ENCODE measurements at places on chromosomes 12 and 14.

DNA sequence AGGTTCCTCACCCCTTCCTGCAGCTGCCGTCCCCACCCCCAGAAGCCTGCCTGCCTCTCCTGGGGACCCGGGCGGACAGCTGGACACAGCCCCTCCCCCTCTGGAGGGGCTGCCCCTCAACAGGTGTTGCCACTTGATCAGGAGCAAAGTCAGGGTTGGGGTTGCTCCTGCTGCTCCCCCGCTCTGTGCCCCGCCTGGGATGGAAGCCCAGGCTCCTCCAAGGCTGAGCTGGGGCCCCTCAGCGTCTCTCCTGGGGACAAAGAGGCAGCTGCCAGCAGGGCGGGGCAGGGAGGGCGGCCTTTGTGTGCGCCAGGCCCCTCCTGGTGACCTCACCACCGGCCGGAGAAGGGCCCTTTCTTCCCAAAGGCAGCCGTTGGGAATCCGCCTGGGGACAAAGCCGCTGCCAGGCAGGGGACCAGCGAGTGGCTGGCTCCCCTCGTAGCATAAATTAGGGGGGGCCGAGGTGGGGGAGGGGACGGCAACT, 13.7 kb downstream of the TRMT61A start:
- DNase-seq: no peak

GRCh38 chr12:72135021-72135301, 137.2 kb upstream of the TRHDE start:
- DNase-seq: no peak

- DNase-seq: no peak
Observed at GRCh38 chr12:30515351-30515750, 180.3 kb downstream of the IPO8 start.

DNA sequence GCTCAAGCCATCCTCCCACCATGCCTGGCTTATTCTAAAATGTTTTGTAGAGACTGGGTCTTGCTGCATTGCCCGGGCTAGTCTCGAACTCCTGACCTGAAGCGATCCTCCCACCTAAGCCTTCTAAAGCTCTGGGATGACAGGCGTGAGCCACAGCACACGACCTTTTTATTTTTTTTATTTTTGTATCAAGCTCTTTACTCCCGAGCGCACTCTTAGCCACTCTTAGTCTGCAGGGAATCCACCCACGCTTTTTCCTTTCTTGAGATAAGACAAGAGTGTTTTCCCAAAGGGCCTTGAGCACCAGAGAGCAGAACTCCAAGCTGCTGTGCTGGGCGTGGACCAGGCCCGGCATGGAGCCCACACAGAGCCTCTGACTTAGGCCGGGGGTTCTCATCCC, 23.4 kb downstream of the MAP1LC3B2 start:
- no peak for DNase-seq

DNA sequence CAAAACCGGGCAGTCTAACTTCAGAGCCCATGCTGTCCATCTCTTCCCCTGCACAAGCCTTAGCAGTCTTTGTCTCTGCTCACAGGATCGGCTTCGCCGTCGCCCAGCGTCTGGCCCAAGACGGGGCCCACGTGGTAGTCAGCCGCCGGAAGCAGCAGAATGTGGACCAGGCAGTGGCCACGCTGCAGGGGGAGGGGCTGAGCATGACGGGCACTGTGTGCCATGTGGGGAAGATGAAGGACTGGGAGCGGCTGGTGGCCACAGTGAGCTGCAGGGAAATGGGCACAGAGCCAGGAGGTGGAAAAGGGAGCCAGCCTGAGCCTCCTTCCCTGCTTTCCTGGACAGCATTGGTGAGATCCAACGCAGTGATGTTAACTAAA, 14.2 kb upstream of the CARMIL3 start:
- DNase-seq: no peak

- peak; percentile 71 for DNase-seq
Observed at GRCh38 chr12:88665071-88665470, 84.8 kb upstream of the KITLG start.

GRCh38 chr12:132740313-132740646, 21.4 kb downstream of the ANKLE2 start:
- DNase-seq: no peak

- DNase-seq: no peak
Observed at GRCh38 chr12:109369831-109370230, 22.1 kb downstream of the MYO1H start.

- DNase-seq: no peak
Observed at GRCh38 chr12:131231032-131231980, 277.6 kb downstream of the ADGRD1 start.

DNA sequence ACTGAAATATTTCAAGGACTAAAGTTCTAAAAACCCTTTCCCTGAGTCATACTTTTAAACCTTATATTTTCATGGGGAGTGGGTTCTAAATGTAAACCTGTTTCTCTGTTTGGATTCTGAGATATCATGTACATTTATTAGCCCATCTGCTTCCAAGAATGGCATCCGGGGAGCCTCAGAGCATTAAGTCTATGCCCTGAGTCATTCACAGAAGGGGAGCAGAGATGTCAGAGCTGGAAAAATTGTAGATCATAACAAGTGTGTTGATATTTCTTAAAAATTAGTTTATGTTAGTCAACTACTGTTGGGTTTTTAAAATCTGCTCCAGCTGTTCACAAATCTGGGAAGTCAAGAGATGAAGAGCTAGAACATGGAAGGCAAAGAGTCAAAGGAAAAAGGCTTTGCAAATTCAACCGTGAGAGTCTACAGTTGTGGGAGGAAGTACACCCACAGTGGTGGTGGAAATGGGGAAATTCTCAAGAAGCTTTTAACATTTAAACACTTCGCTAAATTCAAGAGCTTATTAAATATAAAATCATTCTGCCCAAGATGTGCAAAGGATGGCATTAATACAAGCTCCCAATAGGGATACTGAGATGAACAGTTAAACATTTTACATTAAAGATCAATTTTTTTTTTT, 70.5 kb upstream of the FLRT2 start:
- no peak for DNase-seq

- peak; percentile 39 for DNase-seq
Observed at GRCh38 chr12:121005346-121005815, 10.9 kb downstream of the C12orf43 start.

GRCh38 chr12:16495196-16495595, 110.8 kb downstream of the LMO3 start:
- no peak for DNase-seq

- no peak for DNase-seq
Observed at GRCh38 chr12:110345176-110345661, 58.3 kb downstream of the ANAPC7 start.

GRCh38 chr12:64608901-64609535, 1.3 kb upstream of the RASSF3 start:
- peak; percentile 28 for DNase-seq

- no peak for DNase-seq
Observed at GRCh38 chr14:45891417-45892080, 638.5 kb upstream of the MIS18BP1 start.

DNA sequence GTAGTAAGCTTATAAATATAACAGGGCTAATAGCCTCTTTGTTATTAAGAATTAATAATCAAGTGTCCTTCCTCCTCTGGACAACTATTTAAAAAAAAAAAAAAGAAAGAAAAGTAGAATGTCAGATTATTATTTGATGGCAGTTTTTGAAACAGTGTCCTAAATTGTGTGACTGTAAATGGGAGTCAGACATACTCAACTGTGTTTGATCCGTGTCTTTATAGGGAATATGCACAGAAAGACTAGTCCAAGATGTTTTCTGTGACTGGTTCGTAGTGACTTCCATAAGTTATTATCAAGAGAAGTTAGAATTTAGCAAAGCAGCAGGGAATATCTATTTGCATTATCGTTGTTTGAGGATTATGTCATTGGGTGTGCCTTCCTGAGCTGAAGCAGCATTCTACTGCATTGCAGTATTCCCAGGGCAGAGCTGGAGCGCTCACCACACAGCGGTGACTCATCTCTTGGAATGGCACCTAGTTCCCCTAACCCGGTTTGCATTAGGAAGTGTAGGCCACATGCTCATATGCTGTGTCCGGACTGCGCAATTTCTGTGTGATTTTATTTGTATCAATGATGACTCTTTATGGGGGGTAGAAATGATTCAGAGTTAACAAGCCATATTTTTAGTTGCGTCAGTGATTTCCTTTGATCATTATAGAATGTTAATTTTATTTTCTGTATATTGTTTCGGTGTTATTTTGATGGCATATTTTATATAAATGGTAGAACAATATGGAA, 7.9 kb downstream of the DYNC1H1 start:
- peak; percentile 99 for DNase-seq

DNA sequence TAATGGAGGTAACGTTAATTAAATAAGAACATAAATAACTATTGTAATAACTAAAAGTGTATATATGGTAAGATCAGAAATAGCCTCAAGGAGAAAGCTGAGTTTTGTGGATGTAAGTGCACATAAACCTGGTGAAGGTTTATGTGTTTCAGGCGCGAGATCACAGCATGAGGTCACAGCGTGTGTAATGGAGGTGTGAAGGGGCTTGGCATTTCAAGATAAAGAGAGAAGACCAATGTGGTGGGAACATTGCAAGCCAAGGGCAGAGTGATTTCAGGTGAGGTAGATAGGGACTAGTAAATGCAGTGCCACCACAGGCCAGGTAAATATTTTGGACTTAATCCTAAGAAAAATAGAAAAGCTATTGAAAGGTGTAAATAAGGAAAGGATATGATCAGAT, 21.7 kb upstream of the KICS2 start:
- no peak for DNase-seq

GRCh38 chr12:107493666-107494065, 191.9 kb upstream of the PWP1 start:
- no peak for DNase-seq

GRCh38 chr12:47737936-47738594, 12.8 kb upstream of the ENDOU start:
- no peak for DNase-seq

GRCh38 chr12:112121780-112122565, 3.4 kb upstream of the TRAFD1 start:
- DNase-seq: peak; percentile 89

DNA sequence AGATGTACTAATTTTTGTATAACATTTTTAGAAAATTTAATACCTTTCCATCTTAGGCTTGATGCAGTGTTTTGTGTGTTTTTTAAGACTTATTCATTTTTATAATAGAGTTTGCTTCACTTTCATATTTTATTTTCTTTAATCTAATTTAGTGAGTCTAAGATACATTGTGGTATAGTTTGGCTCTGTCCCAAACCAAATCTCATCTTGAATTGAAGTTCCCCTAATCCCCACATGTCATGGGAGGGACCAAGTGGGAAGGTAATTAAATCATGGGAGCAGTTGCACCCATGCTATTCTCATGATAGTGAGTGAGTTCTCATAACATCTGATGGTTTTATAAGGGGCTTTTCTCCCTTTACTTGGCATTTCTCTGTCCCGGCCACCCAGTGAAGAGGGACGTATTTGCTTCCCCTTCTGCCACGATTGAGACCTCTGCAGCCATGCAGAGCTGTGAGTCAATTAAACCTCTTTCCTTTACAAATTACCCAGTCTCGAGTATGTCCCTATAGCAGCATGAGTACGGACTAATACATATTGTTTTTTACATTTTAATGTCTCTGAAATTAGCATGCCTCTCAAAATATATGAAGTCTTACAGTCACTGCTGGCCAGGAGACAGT, 34.9 kb downstream of the GABARAPL1 start:
- DNase-seq: no peak

DNA sequence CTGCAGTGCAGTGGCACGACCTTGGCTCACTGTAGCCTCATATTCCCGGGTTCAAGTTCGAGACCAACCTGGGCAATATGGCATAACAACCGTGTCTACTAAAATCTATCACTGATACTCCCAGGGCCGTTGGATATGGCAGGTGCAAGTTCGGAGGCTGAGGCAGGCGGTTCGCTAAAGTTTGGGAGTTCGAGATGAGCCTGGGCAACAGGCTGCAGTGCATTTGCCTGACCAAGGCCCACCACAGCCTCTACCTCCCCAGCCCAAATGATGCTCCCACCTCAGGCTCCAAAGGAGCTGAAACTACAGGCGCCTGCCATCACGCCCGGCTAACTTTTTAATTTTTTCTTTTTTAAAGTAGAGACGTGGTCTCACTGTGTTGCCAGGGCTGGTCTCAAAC, 177.1 kb upstream of the ALG10B start:
- no peak for DNase-seq

- no peak for DNase-seq
Observed at GRCh38 chr12:29737644-29738043, 46.1 kb downstream of the TMTC1 start.

DNA sequence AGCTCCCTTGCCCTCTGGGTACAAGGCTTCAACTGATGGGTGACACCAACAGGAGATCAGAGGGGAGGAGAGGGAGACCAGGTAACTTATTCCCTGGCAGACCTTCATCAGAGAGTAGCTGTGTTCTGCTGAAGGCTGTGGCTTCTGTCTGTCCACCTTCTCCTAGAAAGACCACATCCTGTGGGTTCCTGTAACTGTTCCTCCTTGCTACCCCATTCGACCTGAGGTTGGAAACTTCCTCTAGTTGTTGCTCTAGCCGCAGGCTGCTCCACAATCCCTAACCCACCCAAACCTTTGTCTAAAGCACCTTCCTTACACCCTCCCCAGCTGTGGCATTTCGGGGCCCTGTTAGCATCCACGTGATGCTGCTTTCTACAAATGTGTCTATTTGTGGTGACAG, 454.2 kb downstream of the DPF3 start:
- no peak for DNase-seq

DNA sequence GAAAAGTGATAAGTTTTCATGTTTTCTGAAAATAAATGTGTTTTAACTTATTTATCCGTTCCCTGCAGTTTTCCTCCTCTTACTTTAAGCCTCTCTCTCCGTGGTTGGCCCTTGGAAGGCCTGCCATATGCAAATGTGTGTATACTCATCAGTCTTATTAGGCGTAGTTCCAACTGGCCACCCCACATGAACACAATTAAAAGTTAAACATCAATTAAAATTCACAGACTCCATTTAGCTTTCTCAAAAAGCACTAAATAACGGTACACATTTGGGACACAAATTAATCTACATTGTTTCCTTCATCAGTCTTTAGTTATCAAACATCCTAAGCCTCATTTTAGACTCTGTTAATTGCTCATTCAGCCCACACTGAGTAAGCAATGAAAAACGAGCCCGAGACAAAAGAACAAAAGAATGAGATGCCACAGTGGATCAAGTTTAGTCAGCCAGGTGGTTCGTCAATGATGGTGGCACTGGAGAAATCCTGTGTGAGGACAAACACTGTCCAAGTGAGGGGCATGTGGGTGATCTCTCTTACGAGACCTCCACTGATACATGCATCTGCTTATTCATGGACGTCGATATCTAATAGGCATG, 76.0 kb upstream of the TMCC3 start:
- no peak for DNase-seq

DNA sequence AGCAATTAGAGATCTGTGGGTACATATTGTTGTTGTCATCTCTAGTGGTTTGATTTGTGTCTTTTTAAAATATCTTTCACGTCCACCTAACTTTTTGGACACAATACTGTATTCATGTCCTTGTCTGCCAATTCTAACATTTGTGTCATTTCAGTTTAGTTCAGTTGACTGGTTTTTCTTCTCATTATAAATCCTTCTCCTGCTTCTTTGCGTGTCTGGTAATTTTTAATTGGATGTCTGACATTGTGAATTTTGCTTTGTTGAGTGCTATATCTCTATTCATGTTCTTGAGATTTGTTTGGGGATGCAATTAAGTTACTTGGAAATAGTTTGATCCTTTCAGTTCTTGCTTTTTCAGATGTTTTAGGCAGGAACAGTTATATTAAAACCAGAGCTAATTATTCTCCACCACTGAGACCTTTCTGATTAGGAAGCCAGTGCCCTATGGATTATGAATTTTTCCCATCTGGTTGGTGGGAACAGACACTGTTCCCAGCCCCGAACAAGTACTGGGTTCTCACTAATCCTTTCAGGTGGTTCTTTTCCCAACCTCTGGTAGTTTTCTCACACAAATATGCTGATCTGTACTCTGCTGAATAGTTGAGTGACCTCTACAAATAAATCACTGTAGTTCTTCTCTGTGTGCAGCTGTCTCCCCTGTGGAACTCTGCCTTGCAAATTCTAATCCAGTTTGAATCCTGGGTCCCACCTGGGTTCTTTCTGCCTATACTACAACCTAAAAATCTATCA, 91.1 kb upstream of the DYNC1H1 start:
- DNase-seq: no peak
